ENCODE measurements at places on chromosomes 7 and 10. TPM values are rescaled to one million over a fixed set of nuclear protein-coding genes. Genes with fewer than 3 reads are reported as not detected.

DNA sequence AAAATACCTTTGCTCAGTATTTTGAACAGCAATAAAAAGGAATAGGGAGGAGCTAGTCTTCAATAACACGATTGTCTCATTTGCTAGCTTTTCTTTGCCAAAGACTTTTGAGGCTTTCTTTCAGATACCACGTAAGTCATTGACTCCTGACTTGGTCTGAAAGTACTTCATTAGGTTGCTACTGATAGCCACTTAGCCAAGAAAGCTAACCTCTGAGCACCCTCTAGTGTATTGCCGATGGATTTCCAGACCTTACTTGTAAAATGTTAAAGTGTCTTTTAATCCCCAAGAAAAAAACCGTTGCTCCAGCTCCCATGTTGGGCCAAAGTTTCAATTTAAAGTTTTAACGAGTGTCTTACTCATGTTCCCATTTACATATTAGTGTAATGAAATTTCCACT lies 63.4 kb upstream of the STRIP2 start:
- no peaks in the 10 kb centered on the region for H3K4me1 ChIP-seq
- H3K27ac ChIP-seq, result no peak overlapping the region
- no peak overlapping the region for H3K4me3 ChIP-seq
- no peaks in the 10 kb centered on the region for H3K36me3 ChIP-seq
- no peak for DNase-seq
- no peaks in the 10 kb centered on the region for H3K27me3 ChIP-seq

The KLF14 gene
- total RNA-seq, result not detected

DNA sequence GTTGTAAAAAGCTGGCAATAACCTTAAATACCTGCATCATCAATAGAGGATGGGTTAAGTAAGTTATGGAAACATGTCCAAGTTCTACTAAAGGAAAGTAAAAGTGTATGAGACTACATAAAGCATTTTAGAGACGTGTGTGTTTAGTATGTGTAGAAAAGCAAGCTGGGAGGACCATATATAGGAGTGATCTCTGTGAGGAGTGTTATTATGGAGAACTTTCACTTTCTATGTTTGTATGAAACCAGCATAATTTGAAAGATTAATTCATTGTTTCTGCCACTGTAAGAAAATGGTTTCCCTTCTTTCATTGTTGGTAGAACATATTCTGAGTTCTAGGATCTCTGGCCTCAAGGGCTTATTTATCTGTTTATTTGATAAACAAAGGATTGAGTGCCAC lies 19.2 kb upstream of the PDLIM1 start:
- H3K4me1 ChIP-seq, result no peaks in the 10 kb centered on the region
- no peak for DNase-seq
- no peak overlapping the region for H3K27ac ChIP-seq
- H3K36me3 ChIP-seq, result no peaks in the 10 kb centered on the region
- no peaks in the 10 kb centered on the region for H3K27me3 ChIP-seq

- H3K27me3 ChIP-seq, result no peaks in the 10 kb centered on the region
- DNase-seq, result no peak
- no peak overlapping the region for H3K4me3 ChIP-seq
- no peaks in the 10 kb centered on the region for H3K36me3 ChIP-seq
Observed at GRCh38 chr7:38756521-38756920, 125.3 kb upstream of the AMPH start.

GRCh38 chr10:634256-634655 lies 55.2 kb downstream of the DIP2C start:
- H3K27ac ChIP-seq, result no peak overlapping the region
- no peaks in the 10 kb centered on the region for H3K4me1 ChIP-seq
- no peaks in the 10 kb centered on the region for H3K27me3 ChIP-seq
- no peak overlapping the region for H3K4me3 ChIP-seq
- no peak for DNase-seq

The STK31 gene
- 0.15 TPM for total RNA-seq
